ENCODE measurements at places on chromosomes 3 and 15.
A peak's percentile ranks its signal among the peaks of the same experiment; 100 is the strongest.

- DNase-seq = no peak
These were observed 1.3 kb downstream of the FXR1 start for GRCh38 chr3:180913581-180914404.

DNA sequence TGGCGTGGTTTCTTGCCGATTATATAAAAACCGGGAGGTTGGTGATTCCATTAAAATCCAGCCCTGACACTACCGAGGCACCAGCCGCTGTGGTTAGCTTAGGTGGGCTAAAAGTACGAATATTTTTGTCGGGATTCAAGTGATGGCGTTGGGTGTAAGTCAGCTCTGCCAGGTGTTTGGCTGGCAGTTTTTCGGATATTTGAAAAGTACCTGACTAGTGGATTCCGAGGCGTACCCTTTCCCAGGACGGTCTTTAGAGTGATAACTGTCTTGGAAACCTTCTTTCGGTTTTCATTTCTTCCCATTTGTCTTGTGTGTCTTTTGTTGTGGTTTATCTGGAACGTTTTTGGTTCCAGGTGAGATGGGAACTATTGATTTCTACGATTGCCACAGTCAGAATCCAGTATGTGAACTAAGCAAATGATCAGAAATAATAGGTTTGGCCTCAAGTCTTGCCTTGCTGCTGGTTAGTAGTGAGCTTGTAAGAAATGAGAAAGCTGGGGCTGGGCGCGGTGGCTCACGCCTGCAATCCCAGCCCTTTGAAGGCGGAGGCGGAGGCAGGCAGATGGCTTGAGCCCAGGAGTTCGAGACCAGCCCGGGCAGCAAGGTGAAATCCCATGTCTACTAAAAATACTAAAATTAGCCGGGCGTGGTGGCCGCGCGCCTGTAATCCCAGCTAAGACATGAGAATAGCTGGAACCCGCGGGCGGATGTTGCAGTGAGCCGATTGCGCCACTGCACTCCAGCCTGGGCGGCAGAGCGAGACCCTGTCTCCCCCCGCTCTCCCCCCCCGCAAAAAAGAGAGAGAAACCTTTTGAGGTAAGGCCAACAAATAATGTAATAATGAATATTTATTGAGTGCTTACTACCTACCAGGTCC lies 1.4 kb downstream of the FYTTD1 start:
- peak; percentile 16 for DNase-seq

- no peak for DNase-seq
These were observed 2.2 kb downstream of the BMF start for GRCh38 chr15:40106203-40107161.

GRCh38 chr15:40664909-40665308 lies 30.1 kb upstream of the RAD51 start:
- no peak for DNase-seq

- DNase-seq = no peak
These were observed 893.5 kb downstream of the TUSC7 start for GRCh38 chr3:117603097-117603496.

DNA sequence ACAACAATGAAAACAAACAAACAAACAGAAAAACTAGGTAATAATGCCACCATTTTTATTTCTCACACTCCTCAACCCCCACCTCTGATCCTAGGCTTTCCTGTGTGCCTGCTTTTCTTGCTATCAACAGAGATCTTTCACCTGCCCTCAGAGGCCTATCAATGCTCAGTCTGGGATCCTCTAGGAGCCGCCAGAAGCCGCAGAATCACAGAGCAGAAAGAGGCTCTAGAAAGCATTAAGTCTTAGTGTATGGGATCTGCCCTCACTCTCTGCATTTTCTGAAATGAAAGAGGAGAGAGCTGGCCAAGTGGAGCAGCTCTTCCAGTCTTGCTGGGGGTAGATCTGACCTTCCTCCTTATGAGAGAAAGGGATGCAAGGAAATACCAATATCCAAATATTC lies 306.8 kb downstream of the TUSC7 start:
- no peak for DNase-seq

All from stimulated activated CD8-positive, alpha-beta memory T cell treated with anti-CD3 and anti-CD28 coated beads, Interleukin-2, amount 100 ng/mL, for 48 hours (primary cell).